Astrocyte of the hippocampus (primary cell): ENCODE measurements at places on chromosomes 12 and 14.

DNA sequence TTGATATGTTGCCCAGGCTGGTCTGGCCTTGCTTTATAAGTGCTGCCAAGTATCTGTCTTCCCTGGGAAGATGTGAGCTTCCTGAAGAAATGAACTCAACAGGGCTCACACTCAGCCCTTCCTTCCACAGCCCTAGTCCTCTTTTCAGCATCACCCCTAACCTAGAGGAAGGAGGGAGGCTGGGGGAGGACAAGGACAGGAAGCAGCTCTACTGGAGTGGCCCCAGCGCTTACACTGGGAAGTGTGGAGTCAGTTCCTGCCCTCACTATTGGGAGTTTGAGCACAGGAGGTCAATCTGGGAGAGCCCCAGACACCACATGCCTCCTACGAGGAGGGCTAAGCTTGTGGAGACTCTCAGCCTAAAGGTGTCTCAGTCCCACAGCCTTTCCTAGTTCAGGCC lies 16.8 kb downstream of the GALNT6 start:
- no peak for DNase-seq

DNA sequence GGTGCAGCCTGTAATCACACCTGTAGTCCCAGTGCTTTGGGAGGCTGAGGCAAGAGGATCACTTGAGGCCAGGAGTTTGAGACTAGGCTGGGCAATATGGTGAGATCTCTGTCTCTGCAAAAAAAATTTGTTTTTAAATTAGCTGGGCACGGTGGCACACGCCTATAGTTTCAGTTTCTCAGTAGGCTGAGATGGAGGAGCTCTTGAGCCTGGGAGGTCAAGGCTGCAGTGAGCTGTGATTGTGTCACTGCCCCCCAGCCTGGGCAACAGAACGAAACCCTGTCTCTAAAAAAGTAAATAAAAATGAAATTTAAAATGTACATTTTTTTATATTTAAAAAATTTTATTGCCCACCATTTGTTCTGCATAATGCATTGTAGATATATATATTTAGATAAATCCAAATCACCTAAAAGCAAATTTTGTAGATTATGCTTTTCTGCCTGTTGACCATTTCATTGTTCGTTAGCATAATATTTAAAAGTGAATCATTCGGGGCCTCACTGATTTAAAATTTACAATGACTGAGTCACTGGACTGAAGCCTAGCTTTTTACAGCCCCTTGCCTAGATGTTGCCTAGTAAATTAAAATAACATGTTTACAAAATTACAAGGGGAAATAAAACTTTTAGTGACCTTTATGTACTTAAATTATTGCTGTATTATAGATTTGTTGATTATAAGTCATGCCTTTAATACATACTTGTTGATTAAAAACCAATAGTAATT lies 87.9 kb downstream of the USP15 start:
- DNase-seq: peak; percentile 43

DNA sequence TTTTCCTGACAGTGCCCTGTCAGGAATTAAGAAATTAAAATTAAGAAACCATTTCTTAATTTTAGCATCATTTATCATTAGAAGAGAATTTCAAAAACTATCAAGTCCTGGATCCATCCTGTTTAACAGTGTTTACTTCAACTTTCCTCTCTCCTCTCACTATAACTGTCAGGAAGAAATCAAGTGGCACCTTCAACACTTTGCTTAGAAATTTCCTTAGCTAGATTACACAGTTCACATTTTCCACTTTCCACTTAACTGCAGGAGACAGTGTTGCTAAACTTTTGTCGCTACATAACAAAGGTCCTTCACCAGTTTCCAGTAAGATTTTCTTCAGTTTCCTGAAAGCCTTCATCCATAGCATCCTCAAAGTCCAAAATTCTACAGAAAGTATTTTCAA lies 21.9 kb upstream of the OR10P1 start:
- DNase-seq: no peak

- peak; percentile 10 for DNase-seq
Measured at GRCh38 chr14:80982711-80983110, 27.3 kb downstream of the TSHR start.

GRCh38 chr12:52278575-52279421 lies 4.4 kb downstream of the KRT86 start:
- peak; percentile 94 for DNase-seq

- no peak for DNase-seq
Measured at GRCh38 chr12:24697295-24697694, 251.6 kb downstream of the BCAT1 start.

DNA sequence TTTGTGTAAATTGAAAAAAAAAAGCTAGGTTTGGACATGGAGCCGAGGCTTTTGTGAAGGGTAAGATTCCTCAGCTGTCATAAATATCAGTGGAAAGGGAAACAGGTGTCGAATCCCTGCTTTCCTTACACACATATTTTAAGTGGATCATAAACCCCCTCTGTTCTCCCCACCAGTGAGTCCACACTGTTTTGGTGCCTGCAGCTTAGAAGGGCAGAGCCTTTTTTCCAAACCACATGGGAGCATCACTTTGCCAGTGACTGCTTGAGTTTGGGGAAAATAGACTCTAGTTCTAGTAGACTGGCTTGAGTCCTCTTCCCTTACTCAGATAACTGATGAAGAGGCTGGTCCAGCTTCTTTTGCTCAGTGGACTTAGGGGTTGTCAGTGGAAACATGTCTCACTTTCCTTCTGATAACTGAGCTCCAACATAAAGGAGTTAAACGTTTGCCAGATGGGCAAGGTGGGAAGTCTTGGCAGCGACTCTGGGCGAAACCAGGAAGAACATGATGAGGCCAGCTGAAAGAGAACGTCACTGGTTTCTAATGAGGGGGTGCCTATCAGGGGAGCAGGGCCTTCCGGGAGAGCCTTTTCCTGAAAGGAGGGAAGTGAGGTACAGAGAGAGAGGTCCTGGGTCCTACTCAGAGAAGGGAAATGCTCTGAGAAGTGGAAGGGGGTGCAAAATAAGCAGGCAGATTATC lies 168.1 kb upstream of the PARP11 start:
- DNase-seq: no peak

- DNase-seq: no peak
Measured at GRCh38 chr12:16187660-16188059, 89.8 kb downstream of the SLC15A5 start.

- DNase-seq: no peak
Measured at GRCh38 chr14:100256339-100256895, 17.5 kb downstream of the YY1 start.

- DNase-seq: no peak
Measured at GRCh38 chr14:43041207-43041606, 1434.5 kb downstream of the LRFN5 start.

DNA sequence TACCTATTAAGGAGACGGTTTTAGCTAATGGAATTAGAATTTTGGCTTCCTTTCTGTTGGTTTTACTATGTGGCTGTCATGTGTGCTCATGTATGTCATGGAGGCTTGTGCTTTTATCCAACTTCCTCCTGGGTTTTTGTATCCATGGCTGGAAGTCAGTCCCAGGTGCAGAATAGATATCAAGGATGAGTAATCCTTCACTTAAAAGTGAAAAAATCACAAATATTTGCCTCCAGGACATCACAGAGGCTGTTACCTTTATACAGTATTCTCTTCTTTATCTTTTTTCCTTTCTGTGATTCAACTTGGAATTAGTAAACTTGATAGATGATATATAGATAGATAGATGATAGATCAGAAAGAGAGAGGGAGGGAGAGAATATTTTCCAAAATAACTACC lies 706.8 kb downstream of the GALC start:
- no peak for DNase-seq

DNA sequence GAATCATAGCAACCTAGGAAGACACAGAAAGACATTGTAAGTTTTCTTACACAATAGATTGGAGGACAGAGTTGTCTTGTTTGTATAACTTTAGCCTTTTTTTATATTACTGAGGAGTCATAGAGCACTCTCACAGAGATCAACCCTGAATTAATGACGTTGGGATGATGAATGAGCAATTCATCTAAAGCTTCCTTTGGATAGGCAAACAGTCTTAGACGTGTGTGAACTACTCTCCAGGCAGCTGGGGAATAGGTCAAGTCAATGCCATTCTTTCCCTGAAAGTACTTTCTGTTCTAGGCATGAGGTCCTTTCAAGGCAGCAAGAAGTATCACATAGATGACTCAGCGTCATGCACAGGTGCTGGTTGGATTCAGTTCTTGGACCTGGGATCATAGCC lies 369.1 kb upstream of the NOVA1 start:
- peak; percentile 36 for DNase-seq
